ENCODE measurements at places on chromosomes 3 and 15. TPM values are rescaled to one million over a fixed set of nuclear protein-coding genes. Genes with fewer than 3 reads are reported as not detected.

CLEC3B gene
- 0.41 TPM for total RNA-seq

SH3GL3 gene
- total RNA-seq = 9.4 TPM

DNA sequence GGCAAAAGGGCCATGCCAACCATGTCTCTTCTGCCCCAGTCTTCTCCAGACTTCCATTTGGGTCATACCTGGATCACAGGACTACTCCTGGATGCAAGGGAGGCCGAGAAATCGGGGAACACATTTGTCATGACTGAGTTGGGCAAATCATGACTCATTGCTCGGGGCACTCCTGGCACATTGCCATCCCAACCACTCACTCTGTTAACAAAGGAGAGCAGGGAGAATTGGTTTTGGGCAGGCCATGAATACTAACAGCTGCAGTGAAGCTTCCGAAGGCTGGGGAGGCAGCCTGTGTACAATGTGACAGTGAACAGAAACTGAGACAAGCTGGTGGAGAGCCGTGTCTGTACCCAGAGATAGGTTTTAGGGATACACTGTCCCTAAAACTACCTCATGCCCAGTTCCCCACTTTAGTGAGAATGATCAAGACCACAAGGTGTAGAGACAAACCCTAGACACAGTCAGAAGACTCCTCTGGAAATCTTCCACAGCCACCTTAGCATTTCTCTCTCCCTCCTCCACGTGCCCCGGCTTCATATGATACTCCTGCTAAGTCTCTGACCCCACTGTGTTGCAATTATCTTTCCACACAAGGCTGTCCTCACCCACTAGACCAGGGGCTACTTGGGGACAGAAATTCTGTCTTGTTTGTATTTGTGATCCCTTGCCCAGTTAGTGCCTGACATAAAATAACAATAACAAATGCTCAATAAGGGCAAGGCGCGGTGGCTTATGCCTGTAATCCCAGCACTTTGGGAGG lies 10.5 kb upstream of the BUB1B start:
- no peaks in the 10 kb centered on the region for H3K4me1 ChIP-seq
- no peak overlapping the region for H3K4me3 ChIP-seq
- peaks cover 3% of the 10 kb centered on the region for H3K36me3 ChIP-seq
- H3K27me3 ChIP-seq = no peaks in the 10 kb centered on the region

- peaks cover 25% of the 10 kb centered on the region for H3K36me3 ChIP-seq
- H3K27me3 ChIP-seq = peaks cover 15% of the 10 kb centered on the region
- H3K4me3 ChIP-seq = peak overlapping the region; percentile 43
- H3K4me1 ChIP-seq = peaks cover 40% of the 10 kb centered on the region
Measured at GRCh38 chr3:51681453-51681852, 10.4 kb downstream of the TEX264 start.

DNA sequence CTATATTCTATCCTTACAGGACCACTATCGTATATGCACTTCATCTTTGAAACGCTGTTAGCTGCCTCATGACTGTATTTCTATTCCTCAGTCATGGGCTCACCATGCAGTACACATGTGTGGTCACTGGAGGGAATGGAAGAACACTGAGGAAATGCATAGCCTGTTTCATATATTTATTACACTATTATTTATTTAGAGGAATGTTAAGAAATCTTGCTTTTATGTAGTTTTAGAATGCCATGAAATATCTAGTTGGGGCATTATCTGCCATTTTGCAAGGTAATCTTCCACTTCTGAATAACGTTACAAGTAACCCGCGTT lies 155.7 kb downstream of the IGF1R start:
- H3K27ac ChIP-seq = no peak overlapping the region
- DNase-seq = no peak
- H3K36me3 ChIP-seq = peaks cover 4% of the 10 kb centered on the region
- peaks cover 4% of the 10 kb centered on the region for H3K27me3 ChIP-seq
- peak overlapping the region; percentile 65 for H3K4me3 ChIP-seq
- peaks cover 58% of the 10 kb centered on the region for H3K4me1 ChIP-seq

DNA sequence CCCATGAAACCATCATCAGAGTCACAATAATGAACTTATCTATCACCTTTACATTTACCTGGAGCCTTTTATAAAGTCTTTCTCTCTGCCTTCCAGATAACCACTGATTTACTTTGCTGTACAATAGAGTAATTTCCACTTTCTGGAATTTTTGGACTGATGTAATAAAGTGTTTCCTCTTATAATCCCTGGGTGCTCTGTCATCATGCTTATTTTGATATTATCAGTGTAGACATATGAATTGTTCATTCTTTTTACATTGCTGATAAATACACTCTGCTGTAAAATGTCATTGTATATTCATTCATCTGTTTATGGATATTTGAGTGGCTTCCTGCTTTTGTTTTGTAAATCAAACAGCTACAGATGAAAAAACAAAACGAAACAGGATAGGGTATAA lies 27.0 kb upstream of the IREB2 start:
- no peak overlapping the region for H3K27ac ChIP-seq
- H3K36me3 ChIP-seq = no peaks in the 10 kb centered on the region
- DNase-seq = no peak
- no peak overlapping the region for H3K4me3 ChIP-seq

GRCh38 chr3:171892457-171892856 lies 49.3 kb downstream of the TMEM212 start:
- DNase-seq = no peak
- H3K27ac ChIP-seq = no peak overlapping the region
- H3K36me3 ChIP-seq = no peaks in the 10 kb centered on the region
- H3K4me3 ChIP-seq = no peak overlapping the region
- H3K4me1 ChIP-seq = peaks cover 18% of the 10 kb centered on the region

- H3K4me3 ChIP-seq = no peak overlapping the region
- H3K27me3 ChIP-seq = peaks cover 3% of the 10 kb centered on the region
- no peak overlapping the region for H3K27ac ChIP-seq
- DNase-seq = no peak
Measured at GRCh38 chr3:148737104-148737530, 39.4 kb downstream of the AGTR1 start.

GRCh38 chr15:73015493-73015892 lies 36.8 kb upstream of the NEO1 start:
- peaks cover 7% of the 10 kb centered on the region for H3K4me1 ChIP-seq
- no peak overlapping the region for H3K4me3 ChIP-seq
- no peaks in the 10 kb centered on the region for H3K36me3 ChIP-seq

DNA sequence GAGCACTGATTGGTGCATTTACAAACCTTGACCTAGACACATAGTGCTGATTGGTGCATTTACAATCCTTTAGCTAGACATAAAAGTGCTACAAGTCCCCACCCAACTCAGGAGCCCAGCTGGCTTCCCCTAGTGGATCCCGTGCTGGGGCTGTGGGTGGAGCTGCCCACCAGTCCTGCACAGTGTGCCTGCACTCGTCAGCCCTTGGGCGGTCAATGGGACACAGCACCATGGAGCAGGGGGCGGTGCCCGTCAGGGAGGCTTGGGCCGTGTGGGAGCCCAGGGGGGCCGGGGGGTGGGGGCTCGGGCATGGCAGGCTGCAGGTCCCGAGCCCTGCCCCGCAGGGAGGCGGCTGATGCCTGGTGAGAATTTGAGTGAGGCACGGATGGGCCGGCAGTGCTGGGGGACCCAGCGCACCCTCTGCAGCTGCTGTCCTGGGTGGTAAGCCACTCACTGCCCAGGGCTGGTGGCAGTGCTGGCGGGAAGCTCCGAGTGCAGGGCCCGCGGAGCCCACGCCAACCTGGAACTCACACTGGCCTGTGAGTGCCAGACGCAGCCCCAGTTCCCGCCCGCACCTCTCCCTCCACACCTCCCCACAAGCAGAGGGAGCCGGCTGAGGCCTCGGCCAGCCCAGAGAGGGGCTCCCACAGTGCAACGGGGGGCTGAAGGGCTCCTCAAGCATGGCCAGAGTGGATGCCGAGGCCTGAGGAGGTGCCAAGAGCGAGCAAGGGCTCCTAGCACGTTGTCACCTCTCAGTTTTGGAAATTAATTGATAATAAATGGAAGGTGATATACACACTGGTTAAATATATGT lies 207.7 kb downstream of the RAP2B start:
- no peaks in the 10 kb centered on the region for H3K4me1 ChIP-seq
- H3K36me3 ChIP-seq = peaks cover 8% of the 10 kb centered on the region
- H3K4me3 ChIP-seq = no peak overlapping the region
- no peak overlapping the region for H3K27ac ChIP-seq
- DNase-seq = no peak
- H3K27me3 ChIP-seq = peaks cover 3% of the 10 kb centered on the region

Data from endothelial cell (in vitro differentiated cells).